ENCODE measurements at places on chromosomes 11 and 22.

DNA sequence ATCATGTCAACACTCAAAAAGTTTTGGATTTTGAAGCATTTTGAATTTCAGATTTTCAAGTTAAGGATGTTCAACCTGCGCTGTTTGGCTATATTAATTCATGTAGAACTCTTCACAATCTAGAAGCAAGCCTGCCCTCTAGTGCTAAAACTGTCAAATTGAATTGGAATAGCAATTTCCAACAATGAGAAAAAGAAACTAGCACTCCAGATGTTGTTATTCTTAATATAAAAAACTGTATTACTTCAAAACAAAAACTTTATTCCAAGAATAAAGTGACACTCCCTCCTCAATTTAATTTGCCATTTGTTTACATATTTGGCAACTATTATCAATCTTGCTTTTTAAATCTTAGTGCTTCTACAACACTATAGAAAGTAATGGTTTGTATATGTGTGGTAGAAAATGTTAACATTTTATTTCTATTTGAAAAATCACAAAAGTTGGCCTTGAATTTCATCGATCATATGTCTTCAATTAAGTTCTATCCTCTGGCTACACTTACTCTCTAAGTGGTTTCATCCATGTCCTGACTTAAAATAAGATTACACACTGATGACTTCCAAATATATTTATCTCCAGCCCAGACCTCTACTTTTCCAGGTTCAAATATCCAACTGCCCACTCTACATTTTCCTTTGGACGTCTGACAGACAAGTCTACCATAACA, 36.6 kb downstream of the DCUN1D5 start:
- peak; percentile 26 for DNase-seq

- DNase-seq: peak; percentile 57
These were observed 18.2 kb downstream of the IFT27 start for GRCh38 chr22:36757668-36758211.

- DNase-seq: peak; percentile 76
These were observed 23.4 kb upstream of the GRAMD4 start for GRCh38 chr22:46596819-46597218.

GRCh38 chr11:34340653-34341052, 17.2 kb downstream of the ABTB2 start:
- DNase-seq: no peak

GRCh38 chr11:99571094-99571493, 550.3 kb downstream of the CNTN5 start:
- no peak for DNase-seq

DNA sequence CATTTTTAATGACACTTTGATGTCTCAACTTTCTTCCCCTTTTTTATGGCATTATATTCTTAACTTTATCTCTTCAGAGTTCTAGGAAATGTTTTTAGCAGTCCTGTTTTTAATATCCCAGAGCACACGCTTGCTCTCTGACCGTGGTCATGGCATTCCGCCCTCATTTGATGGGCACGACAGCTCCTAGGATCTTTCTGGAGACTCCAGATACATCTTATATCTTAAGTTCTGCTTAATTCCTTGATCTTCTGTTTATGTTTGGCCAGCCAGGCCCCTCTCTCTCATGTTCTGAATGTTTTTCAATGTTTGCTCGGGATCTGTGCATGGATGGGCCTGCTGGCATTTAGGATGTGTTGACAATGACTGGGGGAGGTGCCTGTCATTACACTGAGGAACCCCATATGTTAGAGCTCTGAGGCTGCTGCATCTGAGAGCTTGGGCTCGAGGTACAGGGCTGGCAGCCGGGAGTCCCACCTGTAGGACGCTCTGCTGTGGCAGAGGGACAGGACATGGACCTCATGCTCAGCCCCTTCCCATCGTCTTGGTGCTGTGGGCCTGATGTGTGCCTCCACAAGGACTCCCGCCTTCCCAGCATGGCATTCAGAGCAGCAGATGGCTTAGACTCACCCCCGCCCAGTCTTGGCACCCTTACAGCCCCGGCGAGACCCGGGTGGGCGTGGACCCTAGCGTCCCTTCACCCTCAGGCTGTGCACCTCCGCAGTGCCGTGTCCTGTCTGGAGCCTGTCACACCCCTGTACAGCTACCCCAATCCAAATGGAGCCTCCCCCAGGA, 75.0 kb downstream of the CDKN1C start:
- DNase-seq: no peak

DNA sequence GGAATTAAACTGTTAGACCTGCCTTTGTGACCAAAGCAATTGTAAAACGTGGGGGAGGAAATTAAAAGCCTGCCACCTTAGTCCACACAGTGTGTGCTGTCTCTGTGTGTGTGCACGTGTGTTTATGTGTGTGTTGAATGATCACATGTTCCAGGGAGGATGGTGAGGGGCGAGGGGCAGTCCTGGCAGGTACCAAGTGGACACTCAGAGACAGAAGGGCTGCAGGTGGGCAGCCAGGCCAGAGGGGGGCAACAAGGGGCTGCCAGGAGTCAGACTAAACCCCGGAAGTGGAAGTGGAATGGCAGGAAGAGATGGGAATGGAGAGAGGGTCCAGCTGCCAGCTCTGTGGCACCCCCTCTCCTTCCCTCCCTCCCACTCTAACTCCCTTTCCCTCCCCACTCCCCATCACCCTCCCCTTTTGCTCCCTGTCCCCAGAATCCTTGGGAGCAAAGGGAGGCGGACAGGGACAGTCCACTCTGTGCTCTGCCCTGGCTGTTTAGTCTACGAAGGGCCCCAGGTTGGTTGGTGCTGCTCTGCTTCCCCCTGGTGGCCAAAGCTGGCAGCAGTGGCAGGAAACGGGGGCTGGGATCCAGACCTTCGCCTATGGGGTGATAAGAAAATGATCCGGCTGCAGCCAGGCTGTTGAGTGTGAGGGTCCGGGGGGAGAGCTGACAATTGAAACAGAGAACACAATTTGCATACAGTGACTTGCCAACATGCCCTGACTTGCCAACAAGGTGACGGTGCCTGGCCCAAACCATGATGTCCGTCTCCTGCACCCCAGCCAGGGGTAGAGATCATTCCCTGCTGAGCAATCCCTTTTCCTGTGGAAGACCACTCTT, 24.4 kb downstream of the P2RY2 start:
- DNase-seq: peak; percentile 65

DNA sequence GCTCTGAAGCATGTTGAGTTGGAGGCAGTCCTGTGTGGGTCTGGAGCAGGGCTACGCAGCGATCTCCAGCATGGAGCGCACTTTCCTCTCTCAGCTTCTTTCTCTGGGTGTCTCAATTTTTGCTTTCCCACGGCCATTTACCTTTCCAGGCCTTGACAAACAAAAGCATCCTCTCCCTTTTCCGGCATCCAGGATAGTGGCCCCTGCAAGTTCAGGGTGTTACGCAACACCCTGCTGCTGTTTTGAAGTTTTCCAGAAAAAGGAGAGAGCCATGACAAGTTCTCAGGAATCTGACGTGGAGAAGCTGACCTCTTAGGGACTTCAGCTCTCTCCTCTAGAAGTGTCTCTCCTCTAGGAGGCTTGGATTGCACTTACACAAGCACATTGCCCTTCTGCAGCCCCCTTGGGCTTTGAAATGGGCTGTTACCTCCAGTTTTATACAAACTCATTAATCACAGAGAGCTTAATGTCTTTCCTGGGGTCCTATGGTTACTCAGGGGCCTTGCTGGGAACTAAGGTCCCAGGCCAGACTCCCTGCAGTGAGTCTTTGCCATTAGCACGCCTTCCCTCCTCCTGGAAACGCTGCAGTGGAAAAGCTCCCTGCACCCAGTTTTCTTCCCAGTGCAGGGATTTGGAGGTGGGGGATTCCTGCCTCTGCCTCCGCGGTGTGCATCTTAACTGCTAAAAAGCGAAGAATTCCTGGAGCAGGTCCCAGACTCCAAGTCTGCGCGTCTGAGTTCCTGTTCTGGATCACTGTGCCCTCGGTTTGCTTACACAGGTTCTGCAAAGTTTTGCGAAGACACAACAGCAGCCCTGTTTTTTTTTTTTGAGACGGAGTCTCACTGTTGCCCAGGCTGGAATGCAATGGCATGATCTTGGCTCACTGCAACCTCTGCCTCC, 80.4 kb downstream of the BARX2 start:
- no peak for DNase-seq

- no peak for DNase-seq
These were observed 5.4 kb upstream of the MAPK8IP1 start for GRCh38 chr11:45879803-45880686.

GRCh38 chr22:29184849-29185490, 20.7 kb upstream of the EMID1 start:
- no peak for DNase-seq

DNA sequence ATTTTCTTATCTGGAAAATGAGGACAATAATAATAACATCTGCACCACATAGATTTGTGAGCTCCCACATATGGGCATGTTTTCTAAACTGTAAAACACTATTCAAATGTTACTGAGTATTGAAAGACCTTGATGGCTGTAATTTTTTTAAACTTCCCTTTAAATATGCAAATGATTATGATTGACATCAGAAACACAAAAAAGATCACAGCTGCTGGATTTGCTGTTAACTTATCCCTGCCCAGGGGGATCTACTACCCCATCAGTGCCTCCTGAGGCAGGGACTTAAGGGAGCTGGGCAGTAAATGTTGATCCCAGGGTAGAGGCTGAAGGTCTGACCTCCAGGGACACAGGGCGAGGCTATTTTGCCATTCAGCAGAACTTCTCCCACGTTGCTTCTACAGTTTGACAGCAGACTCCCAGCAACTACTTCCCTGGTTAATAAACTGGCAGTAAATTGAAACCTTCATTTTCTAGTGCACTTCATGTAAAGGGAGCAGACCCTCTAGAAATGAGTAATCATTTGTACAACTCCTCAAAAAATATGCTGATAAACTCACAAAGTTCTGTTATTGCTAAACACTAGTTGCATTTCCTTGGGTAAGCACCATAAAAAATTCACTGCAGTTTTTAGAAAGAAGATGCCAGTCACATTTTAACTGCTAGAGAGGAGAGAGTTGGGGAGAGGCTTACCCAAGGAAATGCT, 20.3 kb downstream of the TMPRSS5 start:
- DNase-seq: no peak

GRCh38 chr11:48036011-48036410, 55.7 kb downstream of the PTPRJ start:
- no peak for DNase-seq

GRCh38 chr22:46829941-46830715, 67.7 kb downstream of the TBC1D22A start:
- DNase-seq: no peak

DNA sequence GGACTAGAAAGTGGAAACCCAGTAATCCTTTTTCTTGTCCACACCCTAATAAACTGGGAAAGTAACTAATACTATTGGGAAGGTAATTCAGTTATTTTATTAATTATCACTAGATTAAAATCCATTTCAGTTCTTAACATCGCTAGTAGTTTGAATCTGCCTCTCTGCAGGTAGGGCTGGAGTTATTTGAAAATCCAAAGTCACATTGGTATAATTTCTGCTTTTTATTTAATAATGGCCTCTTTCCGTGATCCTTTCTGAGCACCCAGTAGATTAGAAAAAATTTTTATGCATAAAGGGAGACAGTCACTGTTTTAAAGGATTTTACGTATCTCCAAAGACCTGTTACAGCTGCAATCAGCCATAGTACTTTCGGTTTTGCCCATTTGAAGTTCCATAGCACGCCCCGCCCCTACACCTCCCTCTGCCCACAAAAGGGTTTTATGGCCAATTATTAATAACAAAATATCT, 605 bp upstream of the COPB1 start:
- DNase-seq: no peak

DNA sequence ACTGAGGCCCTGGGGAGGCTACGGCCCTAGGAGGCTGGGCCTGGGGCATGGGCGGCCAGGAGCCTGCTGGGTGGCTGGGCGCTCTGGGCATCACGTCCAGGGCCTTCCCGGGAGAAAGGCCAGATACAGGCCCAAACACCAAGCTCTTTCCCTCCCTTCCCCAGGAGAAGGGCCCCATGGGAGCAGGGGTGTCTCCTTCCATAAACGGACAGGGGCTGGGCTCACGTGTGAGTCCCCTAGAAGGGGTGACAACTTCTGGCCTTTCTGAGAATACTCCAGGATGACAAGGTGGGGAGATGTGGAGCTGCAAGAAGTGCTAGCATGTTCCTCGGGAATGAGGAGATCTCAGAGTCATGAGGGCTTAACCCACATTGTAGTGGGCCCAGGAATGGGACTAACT, 19.5 kb upstream of the SYT8 start:
- DNase-seq: no peak

GRCh38 chr11:124784051-124784450, 16.2 kb downstream of the MSANTD2 start:
- DNase-seq: no peak

GRCh38 chr22:29784451-29785361, 17.5 kb downstream of the UQCR10 start:
- DNase-seq: no peak

DNA sequence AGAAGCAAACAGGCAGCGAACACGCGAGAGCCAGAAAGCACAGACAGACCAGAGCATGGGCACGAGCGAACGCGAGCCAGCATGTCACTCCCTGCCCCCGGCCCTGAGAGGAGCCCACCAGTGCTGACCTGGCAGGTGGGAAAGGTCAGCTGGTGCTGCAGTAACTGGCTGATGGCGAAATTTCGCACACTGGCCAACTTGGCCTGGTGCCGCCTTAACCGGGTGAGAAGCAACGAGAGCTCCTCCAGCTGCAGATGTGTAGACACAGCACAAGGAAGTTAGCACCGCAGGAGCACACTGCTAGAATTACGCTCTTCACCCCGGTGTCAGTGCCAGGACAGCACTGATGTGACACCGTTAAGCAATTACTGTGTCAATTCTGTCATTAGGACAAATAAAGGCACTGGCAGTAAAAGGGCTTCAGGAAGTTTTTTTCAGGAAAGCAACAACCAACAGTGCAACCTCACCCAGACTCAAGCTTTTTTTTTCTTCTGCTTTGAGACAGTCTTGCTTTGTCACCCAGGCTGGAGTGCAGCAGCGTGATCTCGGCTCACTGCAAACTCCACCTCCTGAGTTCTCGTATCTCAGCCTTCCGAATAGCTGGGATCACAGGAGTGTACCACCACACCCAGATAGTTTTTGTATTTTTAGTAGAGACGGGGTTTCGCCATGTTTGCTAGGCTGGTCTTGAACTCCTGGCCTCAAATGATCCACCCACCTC, 76.8 kb downstream of the C11orf58 start:
- DNase-seq: no peak

- no peak for DNase-seq
These were observed 12.3 kb upstream of the NXPE4 start for GRCh38 chr11:114607753-114608459.

DNA sequence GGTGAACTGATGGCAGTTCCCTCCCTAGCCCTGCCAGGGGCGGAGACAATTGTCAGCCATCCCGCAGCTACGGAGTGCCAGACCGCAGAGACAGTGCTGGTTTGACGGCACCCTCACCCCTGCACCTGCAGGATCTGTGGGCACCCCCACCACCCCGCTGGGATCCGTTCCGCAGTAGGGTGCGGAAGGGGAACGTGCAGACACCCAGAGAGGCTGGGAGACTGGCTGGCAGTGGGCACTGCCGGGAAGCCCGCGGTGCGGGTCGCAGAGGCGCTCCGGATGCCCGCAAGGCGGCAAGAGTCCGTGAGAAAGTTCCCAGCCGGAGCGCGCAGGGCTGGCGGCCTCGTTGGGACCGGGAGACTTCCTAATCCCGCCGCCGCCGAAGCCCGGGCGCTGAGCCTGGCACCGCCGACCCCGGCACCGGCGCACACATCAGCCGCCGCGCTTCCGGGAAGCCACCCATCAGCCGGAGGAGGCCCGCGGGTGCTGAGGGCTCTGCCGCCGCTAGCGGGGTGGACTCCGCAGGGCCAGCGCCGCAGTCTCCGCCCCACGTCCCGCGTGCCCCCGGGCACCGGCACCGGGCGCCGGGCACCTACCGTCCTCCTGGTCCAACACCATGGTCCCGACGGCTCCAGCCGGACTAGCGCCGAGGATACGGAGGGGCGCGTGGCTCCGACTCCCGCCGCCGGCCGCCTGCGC, 4.3 kb upstream of the LMO1 start:
- no peak for DNase-seq

- DNase-seq: no peak
These were observed 91.6 kb downstream of the STIM1 start for GRCh38 chr11:3947061-3947460.
